ENCODE measurements at places on chromosomes 7 and 10.

DNA sequence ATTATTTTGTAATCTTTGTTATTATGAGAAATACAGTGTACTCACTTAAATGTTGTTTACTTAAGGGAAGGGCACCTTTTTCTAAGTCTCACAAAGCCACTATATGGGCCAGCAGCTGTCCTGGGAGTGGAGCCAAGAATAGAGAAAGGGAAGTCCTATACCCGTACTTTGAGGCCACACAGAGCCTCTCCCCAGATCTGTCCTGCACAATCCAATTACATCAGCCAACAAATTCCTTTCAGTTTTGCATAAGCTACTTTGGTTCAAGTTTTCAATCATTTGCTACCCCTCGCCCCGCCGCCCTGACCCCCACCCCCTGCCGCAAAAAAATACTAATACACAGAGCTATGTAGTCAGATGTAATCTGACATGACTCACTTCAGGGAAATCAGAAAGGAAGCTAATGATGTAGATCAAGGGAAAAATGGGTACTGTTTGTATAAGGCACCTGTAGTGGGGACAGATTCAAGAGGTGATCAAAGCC is 297.4 kb upstream of the NEBL start:
- DNase-seq: peak; percentile 64

DNA sequence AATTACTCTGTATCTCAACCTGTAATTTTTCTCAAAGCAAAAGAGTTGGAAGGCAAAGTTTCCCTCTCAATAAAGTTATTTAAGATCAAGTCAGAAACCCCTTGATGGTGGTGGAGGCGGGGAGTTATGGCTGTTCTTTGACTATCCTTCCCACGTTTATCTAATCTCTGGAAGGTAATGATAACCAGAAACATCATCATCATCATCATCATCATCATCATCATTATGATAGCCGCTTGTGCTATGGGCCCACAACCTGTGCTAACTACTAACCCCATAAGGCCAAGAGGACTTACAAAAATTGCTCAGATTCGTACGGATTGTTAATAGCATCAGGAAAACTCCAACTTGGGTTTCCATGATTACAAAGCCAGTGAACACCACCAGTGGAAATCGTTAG is 502.3 kb downstream of the SH2D4B start:
- DNase-seq: no peak

- DNase-seq: no peak
Observed at GRCh38 chr7:128405471-128406313, 4.1 kb downstream of the IMPDH1 start.

DNA sequence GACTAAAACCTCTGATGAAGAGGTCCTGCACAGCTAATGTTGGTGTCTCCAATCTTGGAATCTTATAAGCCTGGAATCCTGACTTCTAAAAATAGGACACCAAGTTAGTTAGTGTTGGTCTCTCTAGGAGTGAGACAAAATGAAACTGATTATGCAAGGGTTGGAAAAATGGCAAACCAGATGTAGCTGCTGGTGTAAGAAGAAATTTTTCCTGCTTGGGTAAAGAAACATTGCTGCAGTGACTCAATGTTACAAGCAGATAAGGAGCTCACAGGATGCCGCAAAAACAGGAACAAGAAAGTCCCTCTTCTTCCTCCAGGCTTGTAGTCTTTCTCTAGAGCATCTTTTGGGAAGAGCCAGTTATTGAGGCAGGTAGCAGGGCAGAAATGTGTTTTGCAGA is 449.0 kb downstream of the ETV1 start:
- DNase-seq: peak; percentile 25

DNA sequence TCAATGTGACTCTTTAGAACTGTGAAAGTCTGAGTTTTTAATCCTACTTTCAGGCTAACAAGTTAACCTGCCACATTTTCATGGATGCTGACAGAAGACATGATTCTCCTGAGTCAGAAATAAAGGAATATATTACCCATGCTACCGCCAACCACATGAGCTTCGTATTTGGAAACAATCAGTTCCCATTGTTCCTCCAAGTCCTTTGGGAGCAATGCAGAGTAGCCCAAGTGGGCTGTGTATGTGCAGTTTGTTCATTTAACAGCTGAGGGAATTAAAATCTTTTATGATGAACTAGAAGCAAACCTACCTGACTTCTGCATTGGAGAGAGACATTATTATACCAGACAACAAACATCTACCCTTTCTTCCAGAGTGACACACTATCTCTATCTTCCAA is 169.3 kb upstream of the BET1 start:
- DNase-seq: no peak

DNA sequence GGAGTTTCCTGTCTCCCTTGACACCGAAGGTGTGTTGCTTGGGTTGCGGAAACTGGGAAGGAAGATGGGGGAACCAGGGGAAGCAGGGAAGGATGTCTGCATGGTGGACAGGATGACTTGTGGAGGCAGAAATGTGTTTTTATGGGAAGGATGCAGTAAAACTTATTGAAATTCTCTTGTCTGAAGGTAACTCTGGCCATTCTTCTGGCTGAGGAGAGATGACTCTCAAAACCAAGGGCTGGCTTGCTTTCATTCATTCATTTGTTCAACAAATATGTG is 1.5 kb downstream of the UBTD1 start:
- no peak for DNase-seq

DNA sequence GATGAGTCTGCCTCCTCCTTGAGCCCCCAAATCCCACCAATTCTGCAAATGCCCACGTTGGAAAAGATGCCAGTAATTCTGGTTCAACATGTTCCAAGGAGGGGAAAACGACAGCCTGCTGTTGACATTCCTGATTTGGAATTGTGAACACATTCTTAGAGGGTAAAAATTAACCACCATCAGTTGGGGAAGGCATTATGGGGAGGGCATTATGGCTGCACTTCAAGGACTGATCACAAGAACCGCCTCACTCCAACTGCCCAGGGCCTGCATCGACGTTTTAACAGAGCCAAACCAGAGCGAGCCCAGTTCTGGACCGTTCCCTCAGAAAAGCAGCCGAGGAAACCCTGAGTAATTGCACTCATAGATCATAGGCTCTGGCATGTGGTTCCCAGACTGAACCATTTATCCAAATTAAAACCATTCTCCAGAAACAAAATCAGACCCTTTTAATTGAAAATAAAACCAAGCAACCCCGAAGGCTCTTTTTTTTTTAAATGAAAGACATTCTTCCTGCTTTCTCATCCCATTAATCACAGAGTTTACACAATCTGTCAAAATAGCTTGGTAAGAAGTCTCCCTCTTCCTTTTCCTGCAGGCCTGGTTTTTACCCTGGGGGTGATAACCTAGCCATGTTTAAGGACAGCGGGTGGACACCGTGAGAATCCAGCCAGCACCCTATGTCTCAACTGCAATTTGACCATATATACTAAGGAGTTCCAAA is 8.0 kb downstream of the TNS3 start:
- no peak for DNase-seq

GRCh38 chr7:55794527-55794926 is 68.0 kb downstream of the SEPTIN14 start:
- no peak for DNase-seq

- DNase-seq: no peak
Observed at GRCh38 chr10:112373912-112374338, at the start of gene ACSL5. Gene ACSL5, plus strand, starts transcription at chr10:112374116. Its CDS starts 20,831 bp downstream, at chr10:112394947.

DNA sequence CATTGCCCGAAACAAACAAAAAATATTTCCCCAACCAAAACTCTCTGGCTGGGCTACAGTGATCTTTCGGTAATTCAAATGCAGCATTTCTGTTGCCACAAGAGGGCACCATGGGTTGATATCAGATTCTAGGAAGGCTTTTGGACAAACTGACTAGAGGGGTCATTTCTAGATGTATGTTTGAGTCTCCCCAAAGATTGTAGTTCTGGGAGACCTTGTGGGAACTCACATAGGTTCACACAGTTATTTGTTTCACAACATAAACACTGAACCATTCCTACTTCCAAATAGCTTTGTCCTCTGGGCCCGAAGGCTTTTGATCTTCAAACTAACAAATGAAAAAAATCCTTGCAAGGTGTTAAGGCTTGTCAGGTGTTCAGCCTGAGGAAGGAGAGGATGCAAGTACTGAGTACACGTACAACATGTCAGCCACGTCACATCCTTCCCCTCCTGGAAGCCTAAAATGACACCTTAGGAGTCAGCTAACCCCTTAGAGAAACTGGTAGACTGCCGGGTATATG is 37.0 kb upstream of the IL15RA start:
- DNase-seq: no peak

- no peak for DNase-seq
Observed at GRCh38 chr7:44189286-44189992, at the start of gene GCK. Gene GCK, minus strand, starts transcription at chr7:44189439. Its CDS starts 486 bp downstream, at chr7:44188953.

- no peak for DNase-seq
Observed at GRCh38 chr7:7577888-7578287, 11.2 kb downstream of the MIOS start.

DNA sequence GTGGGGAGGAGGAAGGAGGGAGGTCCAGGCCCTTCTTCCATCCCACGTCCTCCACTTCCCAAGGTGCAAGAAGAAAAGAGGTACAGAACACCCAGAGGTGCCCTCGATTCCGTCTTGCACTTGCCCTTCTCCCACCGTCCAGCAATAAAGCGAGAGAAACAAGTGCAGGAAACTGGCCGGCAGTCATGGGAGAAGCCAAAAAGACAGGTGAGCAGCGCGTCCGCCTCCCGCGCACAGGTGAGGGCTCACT is 1.3 kb downstream of the C10orf95 start:
- DNase-seq: no peak

All from skeletal muscle cell (primary cell).